Spinal cord (tissue), 10 donors: ENCODE measurements at places on chromosomes 7 and 10.

DNA sequence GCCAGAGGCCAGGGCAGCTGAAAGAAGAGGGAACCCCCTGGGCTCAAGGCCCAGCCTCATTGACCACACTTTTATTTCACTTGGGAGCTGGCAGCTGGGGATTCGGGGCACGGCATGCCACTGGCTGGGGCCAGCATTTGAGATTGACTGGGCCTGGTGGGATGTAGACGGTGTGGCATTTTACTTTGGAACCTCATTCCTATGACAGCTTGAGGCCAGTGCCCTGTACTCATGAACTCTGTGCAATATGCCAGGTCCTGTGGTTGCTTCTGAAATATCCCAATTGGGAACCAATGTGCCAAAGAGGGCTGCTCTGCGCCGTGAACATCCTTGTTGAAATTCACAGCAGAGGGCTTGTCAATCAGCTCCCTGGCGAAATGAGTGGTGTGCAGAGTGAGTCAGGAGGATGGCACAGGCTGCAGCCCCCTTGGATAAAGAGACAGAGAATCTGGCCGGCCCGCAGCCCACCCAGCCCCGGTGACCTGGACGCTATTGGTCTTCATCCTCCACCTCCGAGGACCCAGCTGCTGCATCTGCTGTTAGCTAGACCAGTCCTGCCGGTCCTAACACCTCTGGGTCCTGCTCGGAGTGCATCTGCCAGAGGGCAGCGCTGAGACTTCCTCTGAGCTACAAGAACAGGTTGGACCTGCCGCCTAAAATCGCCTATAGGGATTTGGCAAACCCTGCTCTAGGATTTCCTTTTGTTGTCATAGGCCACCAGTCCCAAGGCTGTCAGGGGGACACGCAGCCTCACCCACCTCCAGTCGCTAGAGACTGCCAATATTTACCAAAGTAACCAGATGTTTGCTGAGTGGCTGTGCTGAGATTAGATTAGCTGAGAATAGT lies 58.0 kb downstream of the PRKAG2 start:
- DNase-seq = no peak

DNA sequence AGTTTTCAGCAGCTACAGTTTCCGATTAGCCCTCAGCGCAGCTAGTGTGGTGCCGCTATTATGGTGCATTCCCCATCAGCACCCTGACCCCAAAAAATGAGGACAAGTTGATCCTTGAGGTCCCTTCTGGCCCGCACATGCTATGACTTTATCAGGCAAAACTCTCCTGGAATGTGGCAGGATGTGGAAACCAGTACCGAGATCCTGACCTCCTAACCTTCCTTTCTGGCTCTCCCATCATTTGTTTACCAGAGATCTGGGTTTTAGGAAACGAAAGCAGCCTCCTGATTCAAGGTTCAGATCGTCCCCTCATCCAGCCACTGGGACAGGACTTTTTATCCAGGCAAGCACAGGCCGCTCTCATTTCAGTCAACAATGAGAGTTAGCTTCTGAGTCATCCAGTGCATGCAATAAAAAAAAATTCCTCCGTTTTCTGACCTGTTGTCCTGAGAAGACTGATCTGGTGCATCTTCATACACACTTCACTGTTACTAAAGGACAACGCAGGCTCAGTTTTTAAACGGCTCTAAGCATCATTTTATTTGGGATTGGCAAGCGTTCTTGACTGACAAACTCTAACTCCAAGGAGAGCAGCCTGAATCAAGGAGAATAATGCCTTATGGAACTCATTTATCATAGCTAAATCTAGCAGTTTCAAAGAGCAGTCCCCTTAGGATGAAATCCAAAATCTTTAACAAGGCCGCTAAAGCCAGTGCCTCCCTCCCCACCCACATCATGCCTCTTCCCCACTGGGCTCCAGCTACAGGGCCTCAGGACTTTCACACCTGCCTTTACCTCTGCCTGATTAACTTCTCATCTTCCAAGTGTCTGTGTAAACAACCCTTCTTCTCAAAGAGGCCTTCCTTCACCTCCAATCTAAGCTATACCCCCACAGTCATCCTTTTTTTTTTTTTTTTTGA lies 17.1 kb downstream of the PDLIM1 start:
- DNase-seq = no peak

GRCh38 chr10:117198088-117198487 lies 799 bp downstream of the KCNK18 start:
- no peak for DNase-seq

- DNase-seq = no peak
Measured at GRCh38 chr7:158814637-158815036, 14.7 kb downstream of the ESYT2 start.

DNA sequence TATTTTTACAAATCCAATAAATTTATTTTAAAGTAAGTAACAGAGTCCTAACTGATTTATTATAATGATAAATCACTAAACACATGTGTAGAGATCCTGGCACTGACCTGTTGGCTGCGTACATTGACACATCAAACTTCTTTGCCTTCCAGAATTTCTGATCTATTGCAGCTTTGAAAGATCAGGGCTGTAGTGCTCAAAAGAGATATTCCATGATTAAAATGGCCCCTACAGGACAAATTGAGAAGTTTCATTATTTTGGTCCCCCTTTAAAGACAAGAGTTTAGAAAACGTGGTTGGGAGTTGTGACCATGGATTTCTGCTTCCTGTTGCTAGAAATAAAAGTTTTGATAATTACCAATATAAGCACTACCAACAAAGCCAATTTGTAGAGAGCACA lies 87.7 kb upstream of the PDK4 start:
- DNase-seq = peak; percentile 17

GRCh38 chr7:100600730-100601038 lies 1.5 kb upstream of the PCOLCE start:
- no peak for DNase-seq

GRCh38 chr10:77478247-77478961 lies 159.2 kb downstream of the KCNMA1 start:
- peak; percentile 74 for DNase-seq

GRCh38 chr7:102463841-102464576 lies 654 bp downstream of the ALKBH4 start:
- no peak for DNase-seq

GRCh38 chr7:15042285-15043065 lies 139.9 kb upstream of the DGKB start:
- no peak for DNase-seq

DNA sequence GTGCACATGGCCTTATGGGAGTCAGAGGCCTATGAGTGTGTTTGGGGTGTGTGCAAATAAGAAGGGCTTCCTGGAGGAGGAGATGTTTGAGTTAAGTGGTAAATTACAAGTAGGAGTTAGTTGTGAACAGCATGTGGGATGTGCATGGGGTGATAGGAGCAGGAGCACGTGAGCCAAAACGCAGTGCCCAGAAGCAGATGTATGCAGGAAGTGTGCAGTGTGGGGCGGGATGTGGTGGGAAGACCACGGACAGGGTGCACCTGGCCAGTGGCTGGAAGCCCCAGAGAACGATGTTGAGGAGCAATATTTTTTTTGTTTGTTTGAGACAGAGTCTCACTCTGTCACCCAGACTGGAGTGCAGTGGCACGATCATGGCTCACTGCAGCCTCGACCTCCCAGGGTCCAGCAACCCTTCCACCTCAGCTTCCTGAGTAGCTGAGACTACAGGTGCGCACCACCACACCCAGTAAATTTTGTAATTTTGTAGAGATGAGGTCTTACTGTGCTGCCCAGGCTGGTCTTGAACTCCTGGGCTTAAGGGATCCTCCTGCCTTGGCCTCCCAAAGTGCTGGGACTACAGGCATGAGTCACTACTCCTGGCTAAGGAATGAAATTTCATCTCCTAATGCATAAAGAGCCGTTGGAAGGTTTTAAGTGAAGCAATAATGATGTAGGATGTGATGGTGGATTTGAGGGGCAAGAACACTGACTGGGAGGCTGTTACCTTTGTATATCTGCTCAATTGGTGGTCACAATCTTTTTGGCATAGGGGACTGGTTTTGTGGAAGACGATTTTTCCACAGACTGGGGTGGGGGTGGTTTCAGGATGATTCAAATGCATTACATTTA lies 78.4 kb downstream of the LYZL2 start:
- DNase-seq = no peak
